ENCODE measurements at places on chromosomes 3 and 15.

DNA sequence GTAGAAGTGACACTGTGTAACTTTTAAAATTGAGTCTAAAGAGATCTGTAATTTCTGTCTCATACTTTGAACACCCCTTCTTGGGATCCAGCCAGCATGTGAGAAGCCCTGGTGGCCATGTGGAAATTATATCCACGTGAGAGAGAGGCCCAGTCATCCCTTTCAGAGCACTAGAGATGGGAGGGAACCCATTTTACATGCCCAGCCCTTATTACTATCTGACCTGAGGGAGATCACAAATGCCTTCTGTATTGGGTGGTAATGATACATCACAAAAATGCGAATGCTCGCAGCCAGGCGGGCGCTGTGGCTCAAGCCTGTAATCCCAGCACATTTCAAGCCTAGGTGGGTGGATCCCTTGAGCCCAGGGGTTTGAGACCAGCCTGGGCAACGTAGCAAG is 27.3 kb upstream of the TRAK1 start:
- DNase-seq = no peak

DNA sequence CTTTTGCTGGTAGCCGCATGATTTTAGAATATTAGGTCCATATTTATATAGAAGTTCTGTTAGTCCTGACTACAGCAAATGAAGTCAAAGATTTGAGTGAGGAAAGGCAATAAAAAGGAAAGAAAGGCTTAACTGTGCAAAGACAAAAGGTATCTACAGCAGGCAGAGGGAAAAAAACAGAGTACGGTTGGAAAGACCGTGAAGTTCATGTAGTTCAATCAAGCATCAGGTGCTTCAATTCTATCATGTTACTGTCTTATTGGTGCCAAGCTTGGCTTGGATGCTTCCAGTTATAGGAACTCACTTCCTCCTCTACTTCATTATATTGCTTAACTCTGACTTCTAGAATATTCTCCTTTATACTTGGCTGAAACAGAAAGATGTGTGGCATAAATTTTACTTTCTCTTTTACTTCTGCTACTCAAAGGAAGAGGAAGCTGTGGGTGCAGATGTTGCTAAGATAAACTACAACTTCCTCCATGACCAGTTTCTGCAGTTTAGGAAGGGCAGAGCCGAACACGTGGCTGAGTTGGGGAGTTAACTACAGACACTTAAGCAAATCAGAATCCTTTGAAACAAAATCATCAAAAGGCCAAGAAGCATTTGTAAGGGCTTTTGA is 72.6 kb upstream of the ZBED2 start:
- peak; percentile 6 for DNase-seq

DNA sequence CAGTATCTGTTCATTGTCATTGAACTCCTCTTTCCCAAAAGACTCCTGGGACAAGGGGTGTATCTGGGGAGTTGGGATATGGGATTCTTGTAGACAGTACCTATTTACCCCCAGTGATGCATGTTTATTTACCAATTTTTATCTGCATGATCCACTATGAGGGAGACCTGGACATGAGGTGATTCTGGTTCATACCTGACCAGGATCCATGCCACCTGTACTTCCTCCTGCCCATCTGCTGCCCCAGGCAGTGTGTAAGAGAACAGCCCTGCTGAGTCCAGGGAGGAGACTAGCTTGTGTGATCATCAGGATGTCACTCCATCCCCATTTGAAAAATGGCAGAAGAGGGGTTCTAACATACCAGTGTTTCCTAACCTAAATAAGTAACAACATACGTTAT is 3.1 kb upstream of the TPRG1 start:
- no peak for DNase-seq

DNA sequence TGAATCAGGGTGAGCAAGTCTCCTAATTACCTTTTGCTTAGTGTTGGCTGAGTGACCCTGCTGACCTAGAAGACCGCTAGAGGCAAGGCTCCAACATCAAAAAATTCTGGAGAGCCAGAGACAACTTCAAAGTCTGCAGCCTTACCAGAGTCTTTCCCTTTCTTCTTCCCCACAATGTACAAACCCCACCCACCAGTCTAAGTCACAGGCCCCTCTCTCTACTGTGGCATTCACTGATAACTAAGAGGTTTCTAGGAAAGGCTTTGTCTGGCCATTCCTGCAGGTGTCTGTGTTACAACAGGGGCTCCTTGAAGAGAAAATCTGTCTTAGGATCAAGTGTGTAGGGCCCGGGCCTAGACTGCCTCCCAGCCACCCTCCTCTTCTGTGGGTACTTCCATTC is 525 bp downstream of the MYH15 start:
- no peak for DNase-seq

- no peak for DNase-seq
Measured at GRCh38 chr15:96818861-96819260, 488.4 kb downstream of the NR2F2 start.

DNA sequence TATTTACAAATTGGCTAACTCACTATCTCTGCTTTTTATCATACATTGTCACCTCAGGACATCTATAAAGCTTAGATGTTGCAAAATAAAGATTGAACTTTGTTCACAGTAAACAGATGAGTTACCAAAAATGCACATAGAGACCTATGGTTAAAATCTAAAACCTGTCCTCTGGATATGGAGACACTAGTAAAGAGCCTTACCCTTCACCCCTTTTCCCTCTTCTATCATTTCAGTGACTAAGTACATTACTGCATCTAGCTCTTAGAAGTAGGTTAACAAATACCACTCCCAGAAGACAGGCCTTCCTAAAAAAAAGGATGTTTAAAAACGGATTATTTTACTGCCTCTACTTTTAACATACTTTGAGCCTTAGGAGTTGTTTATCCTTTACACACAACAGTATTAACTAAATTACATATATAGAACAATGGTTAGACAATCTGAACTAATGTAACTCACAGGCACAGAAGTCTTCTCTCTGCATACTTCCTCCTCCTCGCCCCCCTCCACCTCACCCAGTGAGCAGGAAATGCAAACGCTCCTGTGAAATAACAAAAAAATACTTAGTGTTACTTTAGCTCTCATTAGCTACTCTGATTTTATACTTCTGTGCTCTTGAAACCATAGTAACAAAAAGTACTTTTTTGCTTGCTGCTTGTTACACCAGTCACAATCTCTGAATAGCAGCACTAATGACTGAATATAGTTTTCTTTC is 23.3 kb downstream of the IREB2 start:
- no peak for DNase-seq

- DNase-seq = no peak
Measured at GRCh38 chr3:106454497-106454896, 585.7 kb upstream of the CBLB start.

All from frontal cortex (tissue), 4 donors.